ENCODE measurements at places on chromosomes 5 and 9.
A peak's percentile ranks its signal among the peaks of the same experiment; 100 is the strongest.

GRCh38 chr5:33423018-33423630 lies 17.6 kb upstream of the TARS1 start:
- no peak for DNase-seq

DNA sequence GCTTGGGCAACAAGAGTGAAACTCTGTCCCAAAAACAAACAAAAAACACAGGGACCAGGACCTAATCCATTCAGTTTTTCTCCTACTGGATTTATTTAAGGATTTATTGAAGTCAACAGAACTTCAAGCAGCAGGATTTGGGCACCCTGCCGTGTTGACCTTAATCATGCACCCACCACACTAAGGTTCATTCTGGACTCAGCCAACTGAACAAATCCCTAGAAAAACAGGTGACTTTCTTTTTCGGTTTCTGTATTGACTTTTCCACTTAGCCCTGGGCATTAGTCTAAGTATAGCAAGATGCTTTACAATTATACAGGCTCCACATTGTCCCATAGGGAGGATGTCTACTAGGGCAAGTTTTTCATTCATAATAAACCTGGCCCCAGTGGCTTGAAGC lies 30.0 kb downstream of the ZNF131 start:
- no peak for DNase-seq

- DNase-seq: peak; percentile 59
These were observed 114.9 kb upstream of the NFIB start for GRCh38 chr9:14428781-14429230.

DNA sequence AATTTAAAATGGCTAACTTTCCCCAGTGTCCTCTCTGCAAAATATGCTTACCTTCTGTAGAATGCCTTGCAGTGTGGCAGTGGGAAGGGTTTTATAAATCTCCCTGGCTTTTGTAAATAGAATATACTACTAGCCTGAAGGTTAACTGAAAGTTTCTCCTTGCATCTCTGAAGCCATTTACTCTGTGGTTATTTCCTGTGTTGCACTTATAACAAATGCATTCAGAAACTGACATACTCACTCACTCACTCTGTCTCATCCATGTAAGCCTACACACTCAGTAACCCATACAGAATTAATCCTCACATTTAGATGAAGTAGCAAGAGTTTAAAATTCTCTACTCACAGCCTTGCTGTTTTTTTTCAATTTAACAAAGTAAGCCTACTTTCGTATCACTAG lies 87.1 kb upstream of the SH3GL2 start:
- DNase-seq: no peak

DNA sequence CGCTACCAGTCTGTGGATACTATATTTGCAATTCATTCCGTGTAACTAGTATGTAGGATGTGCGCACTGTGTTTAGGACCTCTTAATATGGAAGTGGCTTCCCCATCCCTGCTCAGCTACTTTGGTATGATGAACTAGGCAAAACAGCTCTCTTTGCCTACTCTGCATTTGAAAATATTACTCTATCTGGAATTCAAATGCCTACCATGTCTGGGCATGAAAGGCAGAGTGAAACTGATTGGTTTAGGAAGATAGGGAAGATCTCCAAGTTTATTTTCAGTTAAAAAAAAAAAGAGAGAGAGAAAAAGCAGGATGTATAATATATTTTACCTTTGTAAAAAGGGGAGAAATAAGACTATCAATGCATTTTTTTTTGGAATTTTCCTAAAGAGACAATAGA lies 74.1 kb upstream of the ELL2 start:
- DNase-seq: no peak
